Pancreas (tissue), 10 donors: ENCODE measurements at places on chromosomes 3 and 15. TPM values are rescaled to one million over a fixed set of nuclear protein-coding genes. Genes with fewer than 3 reads are reported as not detected.

The LTF gene
- polyA plus RNA-seq, result 7.0 TPM

The IGDCC3 gene
- not detected for polyA plus RNA-seq

The DNASE1L3 gene
- polyA plus RNA-seq, result 0.49 TPM

The MUC20 gene
- 28.8 TPM for polyA plus RNA-seq

DNA sequence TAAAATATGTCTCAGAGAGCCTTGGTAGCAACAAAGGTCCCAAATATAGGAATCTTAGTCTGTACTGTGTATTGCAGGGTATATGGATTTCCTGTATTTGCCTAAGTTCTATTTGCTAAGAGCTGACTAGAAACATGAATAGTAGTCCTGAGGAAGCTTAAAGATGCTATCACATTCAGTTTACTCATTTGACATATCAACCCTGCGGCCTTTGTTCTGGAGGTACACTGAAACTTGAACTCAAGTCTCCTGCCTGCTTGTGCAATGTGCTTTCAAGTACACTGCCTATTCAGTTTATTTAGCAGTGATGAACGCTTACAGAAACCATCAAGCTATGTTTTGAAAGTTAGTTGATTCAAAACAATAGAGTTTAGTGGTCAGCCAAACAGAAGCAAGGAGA is 21.1 kb downstream of the IL1RAP start:
- no peaks in the 10 kb centered on the region for H3K27me3 ChIP-seq
- no peaks in the 10 kb centered on the region for H3K4me1 ChIP-seq
- no peak overlapping the region for H3K4me3 ChIP-seq
- DNase-seq, result no peak
- no peak overlapping the region for H3K27ac ChIP-seq

- H3K27me3 ChIP-seq, result no peaks in the 10 kb centered on the region
- H3K27ac ChIP-seq, result no peak overlapping the region
- H3K36me3 ChIP-seq, result no peaks in the 10 kb centered on the region
- peak; percentile 51 for DNase-seq
- H3K4me3 ChIP-seq, result no peak overlapping the region
These were observed 11.2 kb downstream of the DLL4 start for GRCh38 chr15:40940296-40940801.

DNA sequence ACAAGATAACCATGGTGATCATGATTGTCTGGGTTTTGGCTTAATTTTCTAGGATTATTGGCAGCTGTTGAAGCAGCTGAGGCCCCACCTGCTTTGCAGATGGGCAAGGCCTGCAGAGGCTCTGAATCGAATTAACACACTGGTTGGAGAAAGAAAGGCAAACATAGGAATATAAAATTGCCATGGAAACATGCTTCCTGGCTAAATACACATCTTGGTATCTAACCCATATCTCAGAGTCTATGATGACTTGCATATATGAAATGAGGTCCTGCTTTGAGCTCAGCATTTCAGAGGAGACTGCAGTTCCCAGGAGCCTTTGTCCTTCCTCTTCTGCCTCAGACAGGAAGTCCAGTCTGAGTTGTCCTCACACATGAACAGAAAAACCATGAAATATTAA is 24.3 kb upstream of the SV2B start:
- H3K27me3 ChIP-seq, result no peaks in the 10 kb centered on the region
- no peaks in the 10 kb centered on the region for H3K36me3 ChIP-seq
- no peaks in the 10 kb centered on the region for H3K4me1 ChIP-seq
- H3K27ac ChIP-seq, result no peak overlapping the region
- H3K4me3 ChIP-seq, result no peak overlapping the region
- no peak for DNase-seq

- no peaks in the 10 kb centered on the region for H3K36me3 ChIP-seq
- H3K27me3 ChIP-seq, result no peaks in the 10 kb centered on the region
- H3K4me1 ChIP-seq, result no peaks in the 10 kb centered on the region
- no peak overlapping the region for H3K4me3 ChIP-seq
- DNase-seq, result no peak
These were observed 241.6 kb upstream of the COL8A1 start for GRCh38 chr3:99396651-99397275.

DNA sequence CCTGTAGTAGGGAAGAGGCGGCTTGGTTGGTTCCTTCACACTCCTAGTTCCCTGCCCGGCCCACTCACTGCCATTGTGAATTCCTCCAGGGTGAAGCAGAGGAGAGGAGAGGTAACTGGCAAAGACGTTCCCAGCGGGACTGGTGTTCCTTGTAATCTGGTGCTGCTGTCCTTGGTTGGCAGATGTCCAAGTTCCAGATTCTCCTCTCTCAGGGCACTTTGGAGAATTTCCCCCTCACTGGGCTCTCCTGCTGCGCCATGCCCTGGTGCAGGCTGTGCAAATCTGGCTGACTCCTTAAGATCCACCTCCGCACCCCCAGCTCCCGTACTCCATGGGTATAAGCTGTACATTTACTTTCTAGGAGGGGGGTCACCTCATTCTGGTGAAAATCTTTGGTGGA is 37.3 kb downstream of the THSD4 start:
- no peaks in the 10 kb centered on the region for H3K36me3 ChIP-seq
- DNase-seq, result no peak
- no peak overlapping the region for H3K4me3 ChIP-seq

DNA sequence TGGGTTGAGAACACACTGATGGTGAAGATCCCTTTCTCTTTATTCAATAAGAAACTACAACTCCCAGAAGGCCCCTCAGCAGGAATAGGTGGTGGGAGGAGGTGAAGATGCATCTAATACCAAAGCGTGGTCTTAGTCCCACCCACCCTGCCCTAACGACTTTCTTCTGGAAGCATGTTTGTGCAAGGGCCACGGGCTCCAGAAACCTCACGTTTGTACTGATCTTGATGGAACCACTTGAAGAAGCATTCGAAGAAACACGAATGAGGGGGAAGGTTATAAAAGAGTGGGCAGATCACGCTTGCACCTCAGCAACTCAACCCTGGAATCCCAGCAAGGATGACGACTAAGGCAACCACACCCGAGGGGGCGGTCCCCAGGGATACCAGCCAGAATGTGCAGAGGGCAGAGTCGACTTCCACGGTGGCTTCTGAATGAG is 10.6 kb upstream of the SLC25A36 start:
- H3K4me1 ChIP-seq, result peaks cover 4% of the 10 kb centered on the region
- H3K27ac ChIP-seq, result no peak overlapping the region
- H3K4me3 ChIP-seq, result no peak overlapping the region
- no peaks in the 10 kb centered on the region for H3K27me3 ChIP-seq

- no peak overlapping the region for H3K27ac ChIP-seq
- no peaks in the 10 kb centered on the region for H3K4me1 ChIP-seq
- no peak overlapping the region for H3K4me3 ChIP-seq
- H3K36me3 ChIP-seq, result no peaks in the 10 kb centered on the region
- no peaks in the 10 kb centered on the region for H3K27me3 ChIP-seq
- DNase-seq, result no peak
These were observed 129.6 kb downstream of the NR2F2 start for GRCh38 chr15:96460106-96460505.

DNA sequence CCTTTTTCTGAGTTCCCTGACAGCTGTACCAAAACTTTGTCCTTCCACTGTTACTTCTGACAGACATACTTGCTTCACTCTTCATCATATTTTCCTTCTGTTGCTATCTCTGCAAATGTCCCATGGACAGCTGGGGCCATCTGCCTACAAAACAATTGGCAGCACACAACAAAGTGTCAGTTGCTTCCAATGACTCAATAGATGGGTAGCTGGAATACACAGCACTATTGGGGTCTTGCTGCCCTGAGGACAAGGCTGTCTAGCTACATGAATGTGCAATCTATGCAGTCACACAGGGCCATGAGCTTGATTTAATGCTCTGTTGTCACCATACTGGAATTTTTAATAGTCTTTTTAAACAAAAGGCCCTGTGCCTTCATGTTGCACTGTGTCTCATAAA is 192.8 kb downstream of the DTWD1 start:
- no peak for DNase-seq
- no peaks in the 10 kb centered on the region for H3K27me3 ChIP-seq
- no peak overlapping the region for H3K4me3 ChIP-seq
- H3K27ac ChIP-seq, result no peak overlapping the region
- H3K36me3 ChIP-seq, result no peaks in the 10 kb centered on the region

GRCh38 chr3:13821126-13821525 is 58.7 kb downstream of the WNT7A start:
- no peak overlapping the region for H3K27ac ChIP-seq
- no peaks in the 10 kb centered on the region for H3K4me1 ChIP-seq
- no peak overlapping the region for H3K4me3 ChIP-seq
- no peak for DNase-seq
- H3K36me3 ChIP-seq, result no peaks in the 10 kb centered on the region
- H3K27me3 ChIP-seq, result no peaks in the 10 kb centered on the region

DNA sequence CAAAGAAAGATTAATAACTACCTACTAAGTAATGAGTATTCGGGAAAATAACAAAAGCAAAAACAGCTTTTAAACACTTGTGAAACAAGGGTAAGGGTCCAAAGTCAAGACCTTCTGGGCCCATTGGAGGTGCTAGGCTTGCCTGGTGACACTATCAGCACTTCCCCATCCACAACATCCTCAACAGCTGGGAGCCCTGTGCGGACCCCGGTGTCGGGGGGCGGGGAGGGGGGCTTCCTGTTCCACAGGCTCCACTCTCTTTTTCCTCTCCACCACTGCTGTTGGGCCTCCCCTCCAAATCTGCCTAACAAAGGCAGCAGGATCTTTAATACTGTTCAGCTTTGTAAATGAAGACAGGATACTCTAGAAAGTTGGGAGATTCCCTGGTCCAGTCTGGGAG is 21.6 kb downstream of the NGRN start:
- no peak overlapping the region for H3K27ac ChIP-seq
- no peak for DNase-seq
- H3K36me3 ChIP-seq, result no peaks in the 10 kb centered on the region

GRCh38 chr15:90388462-90389380 is 679 bp downstream of the IQGAP1 start:
- H3K27me3 ChIP-seq, result no peaks in the 10 kb centered on the region
- peak; percentile 67 for DNase-seq
- peak overlapping the region; percentile 91 for H3K4me3 ChIP-seq
- H3K27ac ChIP-seq, result peak overlapping the region; percentile 94

GRCh38 chr3:136350557-136350956 is 100.4 kb downstream of the PCCB start:
- no peak overlapping the region for H3K4me3 ChIP-seq
- H3K27me3 ChIP-seq, result no peaks in the 10 kb centered on the region
- peaks cover 5% of the 10 kb centered on the region for H3K4me1 ChIP-seq
- peaks cover 15% of the 10 kb centered on the region for H3K36me3 ChIP-seq
- no peak for DNase-seq

DNA sequence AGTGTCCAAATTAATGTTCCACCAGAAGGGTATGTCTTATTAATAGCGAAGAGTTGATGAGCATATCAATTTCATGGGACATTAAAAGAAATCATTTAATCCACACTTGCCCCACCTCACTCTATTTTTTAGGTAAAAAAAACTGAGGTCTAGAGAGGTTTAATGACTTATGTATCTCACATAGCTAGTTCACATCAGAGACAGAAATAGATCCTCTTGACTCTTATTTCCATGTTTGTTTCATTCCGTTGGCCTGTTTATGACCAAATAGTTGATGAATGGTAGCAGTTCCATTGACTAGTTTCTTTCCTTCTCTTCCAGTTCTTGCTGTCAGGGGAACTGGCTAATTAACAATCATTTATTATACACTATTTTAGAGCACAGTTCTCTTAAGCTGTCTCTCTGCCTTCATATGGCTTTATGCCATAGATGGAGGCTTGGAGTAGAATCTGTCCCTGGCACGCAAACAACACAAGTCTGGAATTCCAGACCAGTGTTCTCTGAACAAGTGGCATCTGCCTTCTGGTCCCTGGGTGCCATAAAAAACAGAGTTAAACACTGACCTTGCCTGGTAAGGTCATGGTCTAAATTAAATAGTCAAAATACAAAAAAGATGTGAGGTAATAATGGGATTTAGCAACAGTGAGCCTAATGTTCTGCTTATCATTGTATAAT is 220.0 kb upstream of the CGNL1 start:
- no peaks in the 10 kb centered on the region for H3K4me1 ChIP-seq
- H3K36me3 ChIP-seq, result no peaks in the 10 kb centered on the region
- H3K27me3 ChIP-seq, result no peaks in the 10 kb centered on the region
- H3K4me3 ChIP-seq, result no peak overlapping the region
- no peak for DNase-seq
- H3K27ac ChIP-seq, result no peak overlapping the region

GRCh38 chr15:88021601-88022000 is 234.9 kb downstream of the NTRK3 start:
- H3K4me3 ChIP-seq, result no peak overlapping the region
- H3K27me3 ChIP-seq, result no peaks in the 10 kb centered on the region
- no peaks in the 10 kb centered on the region for H3K4me1 ChIP-seq
- no peaks in the 10 kb centered on the region for H3K36me3 ChIP-seq
- H3K27ac ChIP-seq, result no peak overlapping the region

DNA sequence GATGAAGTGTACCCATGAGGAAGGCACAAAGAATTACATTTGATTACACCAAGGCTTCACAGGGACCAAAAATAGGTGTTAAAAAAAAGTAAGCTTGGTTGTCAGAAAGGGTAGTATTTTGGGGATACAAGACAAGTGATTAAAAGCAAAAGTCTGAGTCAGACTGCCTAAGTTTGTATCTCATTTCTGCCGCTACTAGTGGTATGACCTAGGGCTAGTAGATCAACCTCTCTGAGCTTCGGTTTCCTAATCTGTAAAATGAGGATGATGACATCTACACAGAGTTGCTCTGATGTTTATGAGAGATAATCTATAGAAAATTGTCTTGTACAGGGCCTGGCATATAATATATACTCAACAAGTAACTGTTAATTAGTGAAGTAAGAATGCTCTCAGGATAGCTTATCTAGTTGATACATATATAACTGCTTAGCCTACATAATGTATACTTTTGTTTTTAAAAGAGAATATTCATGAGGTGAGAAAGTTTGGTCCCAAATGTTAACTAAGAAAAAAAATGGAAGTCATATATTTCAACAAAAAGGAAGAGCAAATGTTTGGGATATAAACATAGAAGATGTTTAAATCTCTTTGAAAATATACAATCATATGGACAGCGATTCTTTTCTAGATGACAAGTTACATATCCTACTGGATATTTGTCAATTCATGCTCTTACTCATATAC is 163.0 kb upstream of the SLC2A2 start:
- no peaks in the 10 kb centered on the region for H3K27me3 ChIP-seq
- H3K4me1 ChIP-seq, result peaks cover 8% of the 10 kb centered on the region
- H3K36me3 ChIP-seq, result no peaks in the 10 kb centered on the region

GRCh38 chr3:108488631-108489030 is 21.8 kb downstream of the MYH15 start:
- H3K27ac ChIP-seq, result no peak overlapping the region
- H3K4me1 ChIP-seq, result no peaks in the 10 kb centered on the region
- no peak for DNase-seq
- H3K4me3 ChIP-seq, result no peak overlapping the region
- no peaks in the 10 kb centered on the region for H3K36me3 ChIP-seq
- no peaks in the 10 kb centered on the region for H3K27me3 ChIP-seq

DNA sequence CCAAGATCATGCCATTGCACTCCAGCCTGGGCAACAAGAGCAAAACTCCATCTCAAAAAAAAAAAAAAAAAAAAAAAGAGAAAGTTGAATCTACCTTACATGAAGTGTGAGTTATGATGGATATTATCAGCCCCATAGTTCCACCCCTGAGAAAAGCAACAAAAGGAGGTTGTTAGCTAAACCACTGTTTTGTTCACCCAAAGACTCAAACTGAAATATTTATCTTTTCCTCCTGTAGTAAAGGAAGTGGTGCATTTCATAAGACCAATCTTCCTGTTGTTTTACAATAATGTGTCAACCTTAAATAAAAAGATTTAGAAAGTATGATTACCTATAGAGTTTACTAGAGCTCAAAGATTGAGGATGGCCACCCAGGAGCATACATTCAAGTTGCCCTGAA is 18.7 kb upstream of the TRMT10C start:
- DNase-seq, result no peak
- H3K4me1 ChIP-seq, result no peaks in the 10 kb centered on the region
- no peaks in the 10 kb centered on the region for H3K27me3 ChIP-seq
- no peak overlapping the region for H3K4me3 ChIP-seq
- H3K27ac ChIP-seq, result no peak overlapping the region
